ENCODE measurements at places on chromosomes 16 and 17. TPM values are rescaled to one million over a fixed set of nuclear protein-coding genes. Genes with fewer than 3 reads are reported as not detected.

- no peak for DNase-seq
Observed at GRCh38 chr16:75392906-75393305, 40.4 kb downstream of the CFDP1 start.

- peak; percentile 17 for DNase-seq
Observed at GRCh38 chr17:51739245-51739886, 419.1 kb downstream of the CA10 start.

- DNase-seq = no peak
Observed at GRCh38 chr17:2067048-2067561, 12.2 kb downstream of the HIC1 start.

DNA sequence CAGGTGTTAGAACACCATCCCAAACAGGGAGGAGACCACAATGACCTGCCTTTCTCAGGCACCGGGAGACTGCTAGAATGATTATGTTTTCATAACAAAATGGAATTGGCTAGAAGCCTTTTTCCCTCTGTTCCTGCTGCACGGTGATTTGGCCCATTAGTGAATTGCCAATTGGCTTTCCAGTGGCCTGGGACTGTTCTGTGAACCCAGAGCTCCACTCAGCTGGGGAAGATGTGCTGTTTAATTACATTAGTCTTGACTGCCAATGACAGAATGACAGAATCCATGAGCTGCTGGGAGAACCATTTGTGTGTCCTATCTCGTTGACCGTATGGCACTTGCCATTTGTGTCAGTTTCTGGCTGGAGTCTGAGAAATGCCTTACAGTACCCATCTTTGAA is 242.9 kb downstream of the CDH11 start:
- DNase-seq = no peak

The DOC2B gene
- total RNA-seq = 2.8 TPM

DNA sequence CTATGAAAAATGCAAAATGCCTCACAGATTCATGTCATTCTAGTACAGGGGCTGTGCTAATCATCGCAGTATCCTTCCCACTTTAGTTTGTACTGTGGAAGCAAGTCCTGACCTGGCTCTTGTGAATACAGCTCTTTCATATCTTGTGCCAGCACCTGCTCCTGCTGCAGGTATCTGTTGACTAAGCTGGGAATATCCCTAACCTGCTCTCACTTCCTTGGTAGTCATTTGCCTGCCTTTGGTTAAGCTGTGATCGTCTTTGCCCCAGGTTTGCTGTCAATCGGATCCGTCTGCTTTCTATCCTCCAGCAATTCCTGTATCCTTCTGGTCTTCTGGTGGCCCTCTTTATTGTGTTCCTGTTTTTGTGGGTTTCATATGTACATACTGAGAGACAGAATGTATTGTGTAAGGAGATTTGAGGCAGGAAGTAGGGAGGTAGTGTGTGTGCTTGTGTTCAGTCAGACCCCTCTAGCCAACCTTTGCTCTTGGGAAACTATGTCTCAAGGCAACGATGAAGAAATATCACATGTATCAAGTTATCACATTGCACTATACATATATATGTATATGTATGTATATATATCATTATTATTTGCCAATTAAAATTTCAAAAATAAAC is 7.7 kb upstream of the GINS3 start:
- DNase-seq = no peak

The CTRB2 gene
- total RNA-seq = not detected

DNA sequence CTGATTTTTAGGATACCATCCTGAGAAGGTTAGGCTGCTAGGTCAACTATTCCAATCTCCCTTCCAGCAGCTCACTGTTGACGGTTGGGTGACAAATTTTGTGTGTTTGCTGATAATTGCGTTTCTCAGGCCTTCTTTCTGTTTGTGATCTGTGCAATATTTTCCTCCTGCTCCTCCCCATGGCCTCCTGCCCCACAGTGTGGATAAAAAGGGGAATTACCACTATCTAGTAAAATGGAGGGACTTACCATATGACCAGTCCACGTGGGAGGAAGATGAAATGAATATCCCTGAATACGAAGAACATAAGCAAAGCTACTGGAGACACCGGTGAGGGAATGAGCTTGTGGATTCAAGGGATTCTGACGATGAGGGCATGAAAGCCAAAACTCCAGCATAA is 9.2 kb downstream of the CHD3 start:
- peak; percentile 47 for DNase-seq

DNA sequence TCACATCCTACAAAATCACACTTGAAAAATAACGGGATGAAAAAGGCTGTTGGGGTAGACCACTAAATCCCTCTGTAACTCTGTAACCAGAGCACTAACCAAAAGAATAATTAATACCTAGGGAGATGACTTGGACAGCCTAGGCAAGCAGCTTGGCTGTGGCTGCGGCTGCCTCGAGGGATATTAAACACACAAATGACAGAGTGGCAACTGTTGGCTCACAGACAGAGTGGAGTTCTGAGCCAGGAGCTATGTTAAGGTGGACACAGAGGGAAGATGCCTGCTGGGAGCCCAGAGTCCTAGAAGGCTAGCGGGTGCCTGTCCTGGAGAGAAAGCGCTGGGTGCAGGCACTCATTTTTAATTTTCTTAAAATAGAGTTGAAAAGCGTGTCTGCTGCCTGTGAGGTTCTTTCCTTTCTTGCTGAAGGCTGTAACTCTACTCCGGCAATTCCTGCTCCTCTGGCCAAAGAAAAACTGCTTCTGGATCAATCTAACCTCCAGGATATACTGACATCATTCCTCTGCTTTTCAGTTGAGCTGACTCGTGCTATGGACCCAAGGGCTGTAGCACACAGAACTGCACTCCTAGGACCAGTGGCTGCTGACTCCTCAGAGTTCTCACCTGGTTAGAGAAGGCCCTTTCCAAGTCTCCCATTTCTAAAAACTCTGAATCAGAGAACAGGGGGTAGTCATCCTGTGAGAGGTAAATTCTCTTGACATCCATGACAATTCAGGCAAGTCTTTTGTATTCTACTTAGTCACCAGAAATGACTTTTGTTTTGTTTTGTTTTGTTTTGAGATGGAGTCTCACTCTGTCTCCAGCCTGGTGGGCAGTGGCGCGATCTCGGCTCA is 147.9 kb downstream of the STX8 start:
- peak; percentile 40 for DNase-seq

DNA sequence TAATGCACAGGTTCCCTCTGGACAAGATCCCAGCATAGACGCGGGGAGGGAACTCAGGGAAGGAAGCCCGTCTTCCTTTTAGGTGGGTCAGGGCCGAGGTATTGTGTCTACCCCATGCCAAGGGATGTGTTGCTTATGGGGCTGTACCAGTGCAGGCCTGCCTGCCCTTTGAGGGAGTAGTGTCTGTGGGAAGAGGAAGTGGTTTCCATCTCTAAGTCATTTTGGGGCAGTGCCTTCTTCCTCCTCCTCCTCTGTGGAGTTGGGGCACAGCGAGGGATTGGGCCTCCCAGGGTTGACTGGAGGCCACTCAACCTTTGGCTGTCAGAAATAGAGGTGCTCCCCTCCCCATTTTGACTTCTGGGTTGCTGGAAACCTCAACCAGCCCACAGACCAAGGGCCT is 26.5 kb downstream of the GJD3 start:
- DNase-seq = no peak

DNA sequence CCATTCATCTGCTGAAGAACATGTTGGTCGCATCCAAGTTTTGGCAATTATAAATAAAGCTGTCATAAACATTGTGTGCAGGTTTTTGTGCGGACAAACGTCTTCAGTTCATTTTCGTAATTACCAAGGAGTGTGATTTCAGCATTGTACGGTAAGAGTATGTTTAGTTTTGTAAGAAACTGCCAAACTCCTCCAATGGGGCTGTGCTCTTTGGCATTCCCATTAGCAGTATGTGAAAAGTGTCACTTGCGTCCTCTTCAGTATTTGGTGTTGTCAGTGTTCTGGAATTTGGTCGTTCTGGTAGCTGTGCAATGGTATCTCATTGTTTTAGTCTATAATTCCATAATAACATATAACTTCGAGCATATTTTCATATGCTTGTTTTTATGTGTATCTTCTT is 120.9 kb downstream of the BCAS3 start:
- DNase-seq = no peak

DNA sequence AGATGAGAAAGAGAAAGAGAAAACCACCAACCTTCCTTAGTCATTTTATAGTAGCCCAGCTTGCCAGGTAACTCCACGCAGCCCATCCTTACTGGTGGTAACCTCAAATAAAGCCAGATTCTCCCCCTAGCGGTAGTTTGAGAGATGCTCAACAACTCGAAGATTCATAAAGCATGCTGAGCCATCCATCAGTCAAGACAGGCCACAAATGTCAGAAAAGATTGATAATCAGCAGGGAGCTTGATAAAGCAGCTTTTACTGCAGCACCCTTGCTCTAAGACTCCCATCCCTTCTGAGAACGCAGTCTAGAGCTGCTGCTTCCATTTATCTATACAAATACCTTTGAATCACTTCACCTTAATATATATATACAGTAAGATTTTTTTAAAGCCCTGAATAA is 451.5 kb upstream of the HSBP1 start:
- DNase-seq = peak; percentile 61

GRCh38 chr17:39974433-39974832 is 6.2 kb upstream of the PSMD3 start:
- DNase-seq = no peak

- DNase-seq = no peak
Observed at GRCh38 chr16:77643176-77643575, 79.1 kb upstream of the NUDT7 start.

DNA sequence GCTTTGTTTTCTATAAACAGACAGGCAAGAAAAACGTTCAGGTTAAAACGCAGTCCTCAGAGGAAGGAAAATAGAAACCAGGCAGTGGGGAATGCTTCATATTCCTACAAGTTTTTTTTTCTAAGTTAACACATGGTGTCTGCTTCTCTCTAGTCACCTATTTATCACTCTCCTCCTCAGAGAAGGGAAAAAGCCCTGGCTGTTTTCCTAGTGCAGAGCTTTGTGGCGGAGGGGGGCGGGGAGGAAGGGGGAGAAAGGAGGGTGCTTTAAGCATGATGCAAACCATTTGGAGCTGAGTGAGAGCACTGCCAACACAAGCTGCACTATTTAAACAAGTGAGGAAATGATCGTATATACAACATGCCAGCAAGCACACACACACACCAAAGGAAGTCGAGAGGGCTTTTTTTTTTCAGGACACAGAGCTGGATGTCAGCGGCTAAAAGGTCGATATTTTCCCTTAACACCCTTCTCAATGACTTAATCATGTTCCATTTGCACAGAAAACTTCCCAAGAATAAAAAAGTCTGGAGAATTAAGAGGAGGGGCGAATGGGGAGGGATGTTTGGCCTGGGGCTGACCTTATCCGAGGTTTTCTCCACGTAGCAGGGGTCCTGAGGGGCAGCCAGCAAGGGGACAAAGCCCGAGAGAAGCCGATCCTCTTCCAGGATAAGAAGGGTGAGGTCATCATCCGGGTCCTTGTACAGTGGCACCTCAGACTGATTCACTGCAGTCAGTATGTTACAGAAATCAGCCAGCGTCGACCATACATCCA is 117.4 kb downstream of the HIC1 start:
- peak; percentile 40 for DNase-seq

DNA sequence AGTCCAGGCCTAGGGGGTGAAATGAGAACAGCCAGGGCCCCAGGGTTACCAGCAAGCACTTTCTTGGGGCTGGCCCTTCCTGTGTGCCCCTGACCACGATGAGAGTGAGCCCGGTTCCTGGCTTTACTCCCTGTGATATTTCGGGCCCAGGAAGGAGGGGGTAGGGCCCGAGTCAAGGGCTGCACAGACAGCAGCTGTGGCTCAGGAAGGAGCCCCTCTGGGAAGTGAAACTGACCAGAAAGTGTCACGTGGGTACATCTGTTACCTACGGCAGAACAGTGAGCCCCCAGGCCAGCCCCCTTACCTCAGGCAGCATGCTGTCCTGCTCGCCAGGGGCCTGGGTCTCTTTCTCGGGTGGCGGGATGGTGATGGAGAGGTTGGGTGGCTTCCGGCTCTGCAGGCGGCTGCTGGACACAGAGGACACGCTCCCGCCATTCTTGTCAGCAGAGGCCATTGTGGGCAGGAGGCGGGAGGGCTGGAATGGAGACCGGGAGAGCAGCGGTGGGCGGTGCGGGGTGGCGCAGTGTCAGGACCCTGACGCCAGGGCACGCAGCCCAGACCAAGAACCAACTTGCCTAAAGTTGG is 13.8 kb downstream of the AANAT start:
- no peak for DNase-seq

DNA sequence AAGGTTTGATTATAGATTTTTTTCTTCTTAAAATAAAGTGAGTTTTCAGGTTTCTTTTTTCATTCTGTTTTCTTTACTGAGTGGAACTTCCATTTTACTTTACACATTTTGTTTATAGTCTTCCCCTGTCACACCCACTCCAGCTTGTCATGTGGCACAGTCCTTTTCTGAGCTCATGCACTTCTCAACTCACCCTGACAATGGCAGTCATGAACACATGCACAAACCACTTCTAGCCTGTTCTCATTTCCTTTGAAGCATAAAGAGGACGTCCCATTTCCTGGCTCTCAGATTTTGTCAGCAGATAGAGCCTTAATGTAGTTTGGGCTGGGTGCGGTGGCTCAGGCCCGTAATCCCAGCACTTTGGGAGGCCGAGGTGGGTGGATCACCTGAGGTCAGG is 168.0 kb downstream of the AHSP start:
- DNase-seq = no peak

The HBZ gene
- not detected for total RNA-seq

The KRTAP4-2 gene
- not detected for total RNA-seq

The GDPD1 gene
- total RNA-seq = 5.0 TPM

The MBTPS1 gene
- 71.0 TPM for total RNA-seq

DNA sequence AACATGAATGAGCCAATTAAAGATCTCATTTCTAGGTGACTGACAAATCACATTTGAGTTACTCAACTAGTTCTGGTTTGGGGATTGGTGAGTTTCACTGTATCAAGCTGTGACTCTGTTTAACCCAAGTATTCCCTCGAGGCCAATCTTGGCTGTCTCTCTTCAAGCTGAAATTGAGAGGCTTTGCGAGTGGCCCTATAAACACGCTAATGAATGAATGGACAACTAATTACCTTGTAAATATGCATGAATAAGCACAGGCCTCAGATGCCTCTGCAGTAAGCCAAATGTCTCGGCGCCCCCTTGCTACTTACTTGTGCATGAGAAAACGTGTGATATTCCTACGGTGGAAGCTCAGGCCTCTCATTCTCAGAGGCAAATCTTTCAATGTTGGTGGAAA is 450.3 kb upstream of the PSMD7 start:
- DNase-seq = no peak

The YWHAE gene
- 615 TPM for total RNA-seq

GRCh38 chr17:61466246-61466645 is 14.0 kb downstream of the TBX4 start:
- DNase-seq = no peak

DNA sequence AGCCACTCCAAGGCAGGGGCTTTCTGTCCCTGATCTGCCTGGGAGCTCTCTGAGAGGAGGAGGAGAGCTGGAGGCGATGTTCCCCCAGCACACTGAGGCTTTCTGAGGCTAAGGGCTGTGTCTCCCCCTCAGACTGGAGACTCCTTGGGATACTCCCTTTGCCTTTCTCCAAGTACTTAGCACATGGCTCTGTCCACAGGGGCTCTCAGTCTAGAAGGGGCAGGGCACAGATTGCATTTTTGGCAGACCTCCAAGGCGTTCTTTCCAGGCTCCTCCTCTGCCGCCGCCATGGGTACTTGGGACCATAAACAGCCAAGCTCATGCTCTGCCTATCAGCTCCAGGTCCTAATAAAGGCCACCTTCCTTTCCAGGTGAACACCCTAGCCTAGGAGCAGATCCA is 1.8 kb upstream of the GIP start:
- DNase-seq = no peak

The UBFD1 gene
- 107 TPM for total RNA-seq

The C17orf100 gene
- 1.4 TPM for total RNA-seq

Data from renal cortical epithelial cell (primary cell).